Fibroblast of the conjunctiva (primary cell): ENCODE measurements at places on chromosomes 2 and 18.
A peak's percentile ranks its signal among the peaks of the same experiment; 100 is the strongest.

DNA sequence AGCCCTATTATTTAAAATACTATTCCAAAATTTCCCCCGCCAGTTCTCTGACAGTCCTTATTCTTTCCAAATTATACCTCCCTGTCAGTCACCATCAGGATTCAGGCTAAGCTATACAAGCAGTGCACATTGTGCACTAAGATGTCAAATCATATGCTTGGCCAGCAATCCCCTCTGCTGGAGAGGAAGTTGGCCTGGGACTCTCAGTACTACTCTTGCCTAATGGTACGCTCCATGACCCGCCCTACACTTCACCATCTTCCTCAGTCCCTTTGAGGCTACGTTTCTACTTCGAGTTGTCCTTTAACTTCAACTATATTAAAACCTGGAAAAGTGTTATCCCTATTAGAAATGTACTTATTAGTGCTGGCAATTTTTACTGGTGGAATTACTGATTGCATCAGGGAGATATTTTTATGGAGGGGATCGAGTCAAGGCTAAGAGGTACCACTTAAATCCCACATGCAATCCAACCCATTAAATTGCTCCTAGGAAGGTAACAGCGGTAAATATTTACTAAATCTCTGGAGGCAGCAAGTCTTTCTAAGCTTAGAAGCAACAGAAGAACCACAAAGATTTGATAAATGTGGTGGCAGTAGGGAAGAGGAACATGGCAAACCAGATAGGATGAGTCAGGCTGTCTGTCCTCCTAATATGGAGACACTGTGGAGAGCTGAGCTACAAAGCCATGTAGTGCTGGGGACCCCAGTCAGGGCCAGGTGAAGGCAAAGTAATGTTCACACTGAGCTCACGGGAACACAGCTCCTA is 2.7 kb downstream of the USP40 start:
- no peak for DNase-seq

- peak; percentile 4 for DNase-seq
Observed at GRCh38 chr2:155377266-155377680, 678.8 kb downstream of the KCNJ3 start.

DNA sequence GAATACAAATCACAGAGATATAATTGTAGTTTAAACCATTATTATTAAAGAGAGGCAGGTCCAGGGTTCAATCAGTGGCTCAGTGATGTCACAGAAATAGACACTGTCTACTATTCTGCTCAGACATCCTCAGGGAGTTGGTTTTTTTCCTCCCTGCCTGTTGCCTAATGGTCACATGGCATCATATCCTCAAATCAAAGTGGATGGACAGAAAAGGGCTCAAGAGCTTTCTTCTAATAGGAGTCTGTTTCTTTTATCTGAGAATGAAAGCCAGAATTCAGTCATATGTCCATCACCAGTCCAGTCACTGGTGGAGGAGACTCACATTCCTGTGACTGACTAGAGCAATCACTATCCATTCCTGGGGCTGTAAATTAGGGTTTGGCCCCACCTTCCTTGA is 27.9 kb upstream of the EPC2 start:
- no peak for DNase-seq

DNA sequence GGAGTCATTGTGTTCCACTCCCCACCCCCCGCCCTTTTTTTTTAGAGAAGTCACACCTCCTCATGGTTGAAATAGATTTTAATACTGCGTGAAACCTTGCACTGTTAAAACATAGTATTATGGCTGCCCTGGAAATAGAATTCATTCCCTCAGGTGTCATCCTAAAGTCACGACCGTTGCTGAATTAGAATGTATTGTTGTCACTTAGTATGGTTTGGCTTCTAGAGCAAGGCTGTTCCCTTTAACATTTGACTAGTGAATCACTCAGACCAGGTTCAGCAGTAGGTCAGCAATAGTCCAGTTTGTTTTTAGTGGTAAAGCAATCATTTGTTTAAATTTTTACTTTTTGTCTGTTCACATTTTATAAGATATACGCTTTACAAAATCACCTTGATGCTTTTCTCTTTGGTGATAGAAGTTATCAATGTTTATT is 1.2 kb downstream of the BABAM2 start:
- DNase-seq, result no peak

- DNase-seq, result no peak
Observed at GRCh38 chr2:206993396-206993911, 54.1 kb downstream of the CPO start.
